Activated T-helper 1 cell treated with anti-CD3 and anti-CD28 coated beads, Interleukin-2, amount 50 U/mL, for 16 hours (primary cell): ENCODE measurements at places on chromosomes 16 and 17.

DNA sequence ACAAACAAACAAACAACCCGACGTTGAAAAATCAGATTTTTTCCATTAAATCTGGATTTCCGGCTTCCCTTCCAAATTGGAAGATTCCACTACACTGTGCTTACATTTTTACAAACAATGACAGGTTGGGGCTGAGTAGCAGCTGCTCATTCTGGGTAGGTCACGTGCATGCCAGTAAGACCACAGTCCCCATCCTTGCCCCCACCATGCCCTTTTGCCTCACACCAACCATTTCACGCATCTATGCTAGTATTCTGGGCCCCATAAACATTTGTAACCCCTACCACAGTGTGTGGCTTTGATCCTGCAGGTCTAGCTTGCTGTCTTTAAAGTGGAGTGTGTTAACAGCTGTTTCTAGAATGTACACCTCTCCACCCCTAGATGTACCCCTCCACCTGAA lies 366.1 kb downstream of the XYLT1 start:
- DNase-seq, result no peak

DNA sequence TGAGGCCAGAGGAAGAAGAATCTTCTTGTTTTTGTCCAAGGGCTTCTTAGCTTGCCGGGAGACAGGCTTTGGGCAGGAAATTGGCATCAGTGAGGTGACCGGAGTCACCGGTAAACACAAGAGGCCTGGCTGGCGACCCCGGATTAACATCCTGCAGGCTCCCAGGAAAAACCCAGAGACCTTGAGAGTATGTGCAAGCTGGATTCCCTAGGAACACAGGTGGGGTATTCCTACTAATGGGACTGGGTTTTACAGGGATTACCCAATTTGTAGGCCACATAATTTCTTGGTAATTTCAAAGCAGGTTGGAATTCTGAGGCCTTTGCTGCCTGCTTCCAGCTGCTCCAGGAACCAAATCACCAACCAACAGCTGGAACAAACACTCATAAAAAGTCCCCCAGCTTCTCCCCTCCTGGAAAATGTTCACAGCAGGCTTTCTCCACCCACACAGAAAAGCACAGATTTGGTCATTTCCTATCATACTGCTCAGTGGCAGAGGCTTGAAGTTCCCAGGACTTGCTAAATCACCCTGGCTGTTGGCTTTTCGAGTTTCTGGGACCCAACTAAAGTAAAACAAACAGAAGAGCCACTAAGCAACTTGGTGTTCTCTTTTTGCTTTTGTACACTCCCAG lies 258.8 kb downstream of the IRF8 start:
- no peak for DNase-seq

GRCh38 chr16:2858245-2859025 lies 465 bp upstream of the PRSS22 start:
- DNase-seq, result no peak

DNA sequence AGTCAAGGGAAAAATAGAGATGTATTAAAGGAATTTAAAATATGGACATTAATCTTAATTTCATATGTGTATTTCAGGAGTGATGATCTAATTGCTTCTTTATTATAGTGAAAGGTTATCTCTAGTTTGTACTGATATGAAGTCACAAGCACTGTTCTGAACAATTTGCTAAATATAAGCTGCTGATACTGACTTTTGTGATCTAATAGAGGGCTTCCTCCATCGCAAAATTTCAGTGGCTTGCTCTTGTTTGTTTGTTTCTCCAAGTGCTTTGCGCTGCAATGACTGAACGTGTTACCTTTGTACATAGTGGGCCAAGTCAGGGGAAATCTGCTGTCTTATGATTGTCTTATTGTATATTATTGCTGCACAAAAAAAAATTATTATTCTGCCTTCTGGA lies 307.0 kb downstream of the KCNJ2 start:
- no peak for DNase-seq

- no peak for DNase-seq
Measured at GRCh38 chr16:87740909-87741424, 24.8 kb downstream of the KLHDC4 start.

- DNase-seq, result no peak
Measured at GRCh38 chr16:351804-352520, 561 bp downstream of the AXIN1 start.

DNA sequence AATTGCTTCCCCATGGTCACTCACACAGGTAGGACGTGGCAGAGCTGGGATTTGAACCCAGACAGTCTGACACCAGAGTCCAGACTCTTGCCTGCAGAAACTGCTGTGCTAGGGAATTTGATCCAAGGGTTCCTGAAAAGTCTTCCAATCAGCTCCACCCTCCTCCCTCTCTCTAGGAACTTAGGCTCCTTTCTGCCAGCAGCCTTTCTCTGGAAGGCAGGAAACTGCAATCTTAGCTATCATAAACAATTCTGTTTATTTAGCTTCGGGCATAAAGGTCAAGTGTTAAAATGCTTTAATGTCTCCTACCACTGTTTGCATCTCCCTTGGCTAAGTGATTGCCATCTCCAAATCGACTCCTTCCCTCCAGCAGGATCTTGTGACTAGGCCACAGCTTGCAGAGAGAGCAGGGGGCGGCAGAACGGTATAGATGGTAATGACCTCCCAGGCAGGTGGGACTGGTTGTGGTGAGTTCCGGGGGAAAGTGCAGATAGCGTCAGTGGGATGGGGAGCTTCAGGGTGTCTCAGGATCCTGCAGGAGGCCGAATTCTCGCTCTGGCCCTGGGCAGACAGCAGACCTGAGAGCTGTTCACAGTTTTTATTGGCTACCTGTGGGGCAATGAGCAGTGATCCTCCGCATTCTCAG lies 882.4 kb upstream of the EEF2KMT start:
- no peak for DNase-seq
